ENCODE measurements at places on chromosomes 4 and X.

- DNase-seq, result no peak
Observed at GRCh38 chr4:113148925-113149324, 99.5 kb downstream of the ANK2 start.

DNA sequence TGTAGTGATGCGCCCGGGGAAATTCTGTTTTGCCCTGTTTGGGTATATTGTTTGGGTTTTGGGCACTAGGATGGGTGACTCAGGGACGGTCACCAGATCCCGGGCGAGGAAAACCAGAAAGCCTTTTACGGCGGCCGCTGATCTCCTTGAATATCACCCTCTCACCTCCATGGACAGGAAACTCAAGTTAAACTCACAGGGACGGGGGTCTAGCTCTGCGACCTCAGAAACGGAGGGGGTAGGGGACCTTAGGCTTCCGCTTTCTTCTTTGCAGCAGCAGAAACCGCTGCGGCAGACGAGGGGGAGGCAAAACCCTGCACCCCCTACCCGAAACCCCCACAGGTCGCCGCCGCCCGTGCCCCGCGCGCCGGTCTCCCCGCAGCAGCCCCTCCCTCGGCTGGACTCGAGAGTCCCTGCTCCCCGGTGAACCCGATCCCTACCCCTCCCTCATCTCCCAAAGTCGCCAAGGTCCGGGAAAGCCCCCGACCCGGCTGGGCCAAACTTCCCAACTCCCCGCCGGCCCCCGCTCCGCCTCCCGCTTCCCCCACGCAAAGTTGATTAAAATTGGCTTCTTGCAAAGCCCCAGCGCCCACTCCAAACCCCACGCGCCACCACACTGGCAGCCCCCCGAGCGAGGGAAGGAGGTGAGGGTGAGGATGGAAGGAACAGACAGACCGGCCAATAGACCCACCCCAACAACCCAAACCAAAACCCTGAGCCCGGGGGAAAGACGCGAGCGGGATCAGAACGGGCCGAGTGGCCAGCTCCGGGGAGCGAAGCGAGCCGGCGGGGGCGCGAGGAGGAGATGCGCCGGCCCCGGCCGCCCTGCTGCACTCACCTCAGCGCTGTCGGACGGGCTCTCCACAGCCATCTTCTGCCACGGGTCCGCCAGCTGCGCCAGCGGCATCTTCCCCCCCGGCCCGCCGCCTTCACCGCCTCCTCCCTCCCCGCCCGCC, 705 bp downstream of the RPS6KA3 start:
- DNase-seq, result peak; percentile 58

DNA sequence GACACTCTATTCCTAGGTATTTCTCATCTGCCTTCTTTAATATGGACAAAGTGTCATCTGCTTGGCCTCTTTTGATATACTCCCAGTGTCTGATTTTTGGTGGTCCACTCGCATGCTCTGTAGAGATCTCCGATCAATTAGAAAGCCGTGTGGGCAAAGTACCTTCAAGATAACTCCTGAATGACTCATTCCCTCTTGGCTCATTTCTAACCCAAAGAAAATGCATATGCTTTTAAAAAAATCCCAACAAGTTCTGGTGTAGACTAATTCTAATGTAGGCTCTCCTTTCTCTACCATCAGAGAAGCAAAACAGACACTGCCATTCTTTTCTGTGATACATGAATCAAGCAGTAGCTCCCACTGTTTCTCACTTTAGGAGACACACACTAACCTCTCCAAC, 714.9 kb upstream of the ADGRL3 start:
- DNase-seq, result no peak

DNA sequence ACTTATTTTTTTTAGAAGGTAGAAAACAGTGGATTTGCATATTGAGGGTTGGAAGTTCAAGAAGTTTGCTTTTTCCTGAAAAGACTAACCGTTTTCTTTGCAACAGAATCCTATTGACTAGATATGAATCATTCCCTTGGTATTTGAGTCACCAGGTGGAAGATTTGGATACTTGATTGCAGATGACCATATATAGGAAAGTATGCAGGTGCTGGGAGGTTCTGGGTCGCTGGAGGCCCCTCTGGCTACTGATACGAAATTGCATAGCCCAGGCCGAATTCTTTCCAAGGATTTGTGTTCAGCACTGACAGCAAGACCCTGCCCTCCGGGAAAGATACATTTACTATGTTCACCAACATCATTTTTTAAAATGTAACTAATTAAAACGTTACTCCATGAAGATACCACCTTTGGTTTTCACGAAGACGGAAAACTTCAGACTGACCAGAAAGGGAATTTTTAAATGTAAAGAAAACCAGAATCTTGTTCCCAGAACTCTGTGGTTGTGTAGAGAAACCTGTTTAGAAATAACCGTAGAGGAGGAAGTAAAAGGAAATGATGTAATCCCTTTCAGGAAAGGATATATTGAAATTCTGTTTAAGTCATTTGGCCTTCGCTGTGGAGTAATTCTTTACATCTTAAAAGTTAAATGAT, 946 bp downstream of the ANXA3 start:
- DNase-seq, result no peak

- no peak for DNase-seq
Observed at GRCh38 chr4:123250843-123251242, 145.8 kb upstream of the SPRY1 start.

Data from RKO (cell line).